ENCODE measurements at places on chromosomes 6 and 20.
A peak's percentile ranks its signal among the peaks of the same experiment; 100 is the strongest.

GRCh38 chr6:5726976-5727718, 279.6 kb downstream of the NRN1 start:
- DNase-seq: no peak

GRCh38 chr6:135014353-135014832, 40.2 kb downstream of the HBS1L start:
- no peak for DNase-seq

DNA sequence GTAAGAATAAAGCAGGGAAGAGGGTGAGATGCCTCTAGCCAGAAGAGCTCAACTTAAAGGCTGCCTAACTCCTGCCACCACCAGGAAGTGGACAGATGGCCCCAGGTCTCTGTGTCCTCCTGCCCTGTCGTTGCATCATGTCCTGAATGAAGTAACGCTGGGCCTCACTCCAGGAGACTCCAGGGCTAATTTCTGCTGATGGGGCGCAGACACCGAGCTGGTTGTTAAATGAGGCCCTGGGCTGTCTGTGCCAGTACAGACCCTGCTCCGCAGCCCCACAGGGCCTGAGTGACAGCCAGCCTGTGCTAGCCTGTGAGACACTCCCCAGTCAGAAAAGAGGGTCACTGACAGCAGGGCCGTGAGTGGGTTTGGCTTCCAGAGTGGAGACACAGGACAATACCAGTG, 6.5 kb downstream of the IP6K3 start:
- DNase-seq: peak; percentile 32

DNA sequence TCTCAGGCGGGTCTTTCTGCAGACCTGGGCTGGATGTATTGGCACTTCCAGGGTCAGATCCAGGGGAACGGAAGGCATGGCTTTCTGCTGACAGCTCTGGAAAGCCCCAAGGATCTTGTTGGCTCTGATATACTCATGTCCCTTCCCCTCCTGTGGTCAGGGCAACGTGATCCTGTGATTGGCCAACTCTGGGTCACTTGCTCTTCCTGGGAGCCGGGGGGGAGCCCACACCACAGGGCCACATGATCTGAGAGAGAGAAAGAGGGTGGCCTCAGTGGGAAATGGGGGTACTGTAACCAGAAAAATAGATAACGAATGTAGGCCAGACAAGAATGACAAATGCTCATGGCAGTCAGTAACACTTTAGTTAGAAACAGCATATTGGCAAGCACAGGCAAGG, 223.0 kb downstream of the NFATC2 start:
- DNase-seq: no peak

DNA sequence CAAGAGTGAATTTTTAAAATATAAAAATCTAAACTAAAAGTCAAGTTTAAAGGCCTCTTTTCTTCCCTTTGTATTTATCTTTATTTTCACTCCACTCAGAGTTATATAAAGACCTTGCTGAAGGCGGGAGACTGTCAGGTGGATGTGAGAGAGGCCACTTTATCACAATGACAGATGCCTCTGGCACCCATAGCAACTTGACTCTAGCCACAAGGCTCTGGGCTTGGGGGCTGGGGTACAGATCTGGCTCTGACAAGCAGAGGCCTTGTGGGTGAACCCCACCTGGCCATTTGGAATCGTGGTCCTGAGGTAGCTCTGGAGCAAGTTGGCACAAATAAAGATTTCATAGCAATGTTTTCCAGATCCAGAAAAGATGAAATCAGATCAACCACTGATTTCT, 417.2 kb downstream of the RFPL4B start:
- no peak for DNase-seq

Measured in fibroblast of pulmonary artery (primary cell).